ENCODE measurements at places on chromosomes 6 and 20. TPM values are rescaled to one million over a fixed set of nuclear protein-coding genes. Genes with fewer than 3 reads are reported as not detected.

DNA sequence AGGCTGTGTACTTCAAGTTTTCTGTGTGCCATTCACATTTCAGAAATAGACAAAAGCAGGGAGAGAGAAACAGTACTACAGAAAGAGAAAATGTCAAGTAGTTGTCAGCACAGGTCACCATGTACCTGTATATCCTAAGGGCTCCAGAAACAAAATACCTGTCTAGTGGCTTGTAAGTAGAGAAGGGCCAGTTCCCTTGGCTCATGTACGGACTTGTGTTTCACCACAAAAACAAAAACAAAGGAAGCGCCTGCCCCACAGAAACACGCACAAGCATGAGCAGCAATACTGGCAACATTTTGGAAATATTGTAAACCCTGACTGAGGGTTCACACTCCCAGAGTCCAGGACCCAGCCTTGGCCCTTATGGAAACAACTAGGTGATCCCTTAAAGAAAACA is 44.3 kb downstream of the CNKSR3 start:
- DNase-seq, result no peak

DNA sequence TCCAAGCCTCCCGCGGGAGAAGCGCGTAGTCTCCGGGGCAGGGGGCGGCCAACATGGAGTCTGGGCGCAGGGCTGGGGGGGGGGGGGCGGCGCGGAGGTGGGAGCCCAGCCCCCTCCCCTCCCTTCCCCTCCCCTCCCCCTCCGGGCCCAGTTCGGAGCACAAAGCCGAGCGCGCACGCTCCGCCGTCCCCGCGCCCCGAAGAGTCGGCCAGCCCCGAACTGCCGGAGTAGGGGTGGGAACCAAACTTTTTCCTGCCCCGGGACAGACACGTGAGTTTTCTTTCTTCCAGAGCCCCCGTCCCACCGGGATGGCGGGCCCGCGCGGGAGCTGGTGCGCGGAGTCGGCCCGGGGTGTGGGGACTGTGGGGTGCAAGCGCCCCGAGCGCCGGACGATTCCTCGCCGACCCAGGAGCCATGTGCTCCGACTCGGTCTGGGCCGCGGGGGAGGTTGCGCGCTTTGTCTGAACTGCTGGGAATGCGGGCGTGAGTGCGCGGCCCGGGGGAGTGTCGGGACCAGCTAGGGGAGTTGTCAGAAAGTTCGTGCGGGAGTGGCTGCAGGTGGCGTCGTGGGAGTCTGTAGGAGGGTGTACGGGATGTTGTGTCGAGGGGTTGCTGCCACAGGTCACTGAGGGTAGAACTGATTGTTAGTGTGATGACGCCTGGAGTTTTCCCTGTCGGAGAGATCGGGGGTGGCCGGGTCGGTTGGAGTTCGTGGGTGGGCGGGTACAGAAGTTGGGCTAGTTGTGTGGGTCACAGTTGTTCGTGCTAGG is 1.2 kb downstream of the TGIF2 start:
- DNase-seq, result peak; percentile 59

GRCh38 chr6:158869826-158870648 is 50.9 kb upstream of the EZR start:
- DNase-seq, result peak; percentile 96

DNA sequence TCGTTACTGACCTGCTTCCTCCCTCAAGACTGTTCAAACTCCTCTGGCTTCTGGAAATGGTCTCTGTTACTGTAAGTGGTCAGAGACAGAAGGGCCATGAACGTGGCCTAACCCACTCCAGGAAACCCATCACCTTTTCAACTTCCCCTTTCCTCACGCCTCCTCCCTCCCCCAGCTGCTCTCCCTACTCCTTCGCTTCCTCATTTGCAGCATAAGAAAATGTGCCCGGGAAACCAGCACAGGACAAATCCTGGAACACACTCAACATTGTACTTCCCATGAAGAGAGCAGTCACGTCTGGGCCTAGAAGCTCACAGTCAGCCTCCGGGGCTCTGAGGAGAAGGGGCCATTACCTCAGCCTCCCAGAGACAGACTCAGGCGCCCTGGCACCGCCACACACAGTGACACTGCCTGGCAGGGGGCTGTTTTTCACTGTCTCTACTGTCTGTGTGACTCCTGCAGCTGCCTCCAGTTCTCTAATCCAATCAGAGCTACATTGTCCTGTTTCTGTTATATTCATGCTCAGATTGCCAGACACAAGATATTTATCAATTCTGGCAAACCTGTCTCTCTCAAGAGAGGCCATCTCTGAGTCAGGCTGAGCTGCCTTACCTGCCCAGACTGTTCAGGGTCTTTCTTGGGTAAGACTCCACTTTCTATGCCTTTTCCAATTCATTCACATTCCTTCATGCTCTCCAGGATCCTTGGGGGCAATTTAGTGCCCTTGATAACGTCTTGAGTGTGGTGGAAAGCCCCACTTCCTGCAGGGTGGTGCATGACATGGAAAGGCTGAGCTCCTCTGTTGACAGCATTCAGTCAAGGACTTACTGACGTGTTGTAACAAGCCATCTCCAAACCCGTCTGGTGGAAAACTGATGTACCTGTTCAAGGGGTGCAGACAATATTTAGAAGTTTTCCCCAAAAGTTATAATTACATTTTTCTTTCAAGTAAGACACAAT is 242.2 kb downstream of the HIVEP2 start:
- DNase-seq, result no peak

- no peak for DNase-seq
Measured at GRCh38 chr20:25022680-25023079, 30.1 kb upstream of the APMAP start.

DNA sequence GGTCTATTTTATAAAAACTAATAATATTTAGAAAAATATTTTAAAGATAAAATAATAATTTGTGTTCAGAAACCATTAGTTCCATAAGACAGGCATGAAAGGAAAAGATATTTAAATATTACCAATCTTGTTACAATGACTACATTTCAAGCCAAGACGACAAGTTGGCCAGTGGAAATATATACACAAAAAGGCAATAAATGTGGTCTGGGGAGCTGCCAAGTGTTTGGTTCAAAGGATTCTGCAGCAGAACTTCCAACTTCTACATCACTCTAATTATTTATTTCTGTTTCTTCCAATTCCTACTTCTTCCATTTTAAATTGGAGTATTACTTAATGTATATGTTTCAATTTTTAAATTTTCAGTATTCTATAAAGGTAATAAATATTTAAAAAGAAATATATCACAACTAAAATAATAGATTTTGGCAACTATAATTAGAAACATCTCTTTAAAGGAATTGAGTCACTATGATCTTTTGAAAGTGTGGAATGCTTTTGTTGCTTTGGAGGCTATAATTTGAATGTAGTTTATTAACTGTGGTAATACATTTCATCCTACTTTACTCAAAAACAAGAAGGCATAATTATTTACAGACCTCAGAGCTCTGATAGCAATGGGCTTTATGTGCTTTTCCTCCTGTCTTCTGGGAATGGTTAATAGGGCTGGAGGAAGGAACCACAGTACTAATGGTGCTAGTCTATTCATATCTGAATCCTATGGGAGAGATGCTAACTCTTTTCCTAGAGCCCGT is 129.7 kb upstream of the FAM184A start:
- no peak for DNase-seq

- DNase-seq, result no peak
Measured at GRCh38 chr6:166561771-166562359, 24.6 kb downstream of the RAMACL start.

DNA sequence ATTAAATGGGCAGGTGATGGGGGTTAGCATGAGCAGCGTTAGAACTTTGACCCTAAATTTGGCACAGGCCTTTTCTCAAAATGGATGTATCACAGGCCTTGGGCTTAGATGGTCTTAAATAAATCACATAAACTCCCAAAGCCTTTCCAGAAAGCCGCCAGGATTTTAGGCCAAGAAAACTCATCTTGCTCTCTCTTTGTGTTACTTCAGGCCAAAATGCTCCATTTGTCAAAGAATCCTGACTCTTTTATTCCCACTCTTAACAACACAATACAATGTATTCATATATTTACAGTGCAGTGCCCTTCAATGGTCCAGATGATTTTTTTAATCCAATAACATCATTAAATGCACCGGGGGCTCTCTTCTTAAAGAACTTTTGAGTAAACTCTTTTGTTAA is 5.9 kb upstream of the TCP11 start:
- DNase-seq, result no peak

- no peak for DNase-seq
Measured at GRCh38 chr6:53240761-53241160, 92.1 kb upstream of the GCM1 start.

GRCh38 chr20:7741866-7742265 is 198.4 kb downstream of the HAO1 start:
- no peak for DNase-seq

- DNase-seq, result no peak
Measured at GRCh38 chr6:14747881-14748520, 497.9 kb upstream of the JARID2 start.

- DNase-seq, result no peak
Measured at GRCh38 chr20:31838646-31839292, 6.6 kb downstream of the FOXS1 start.

DNA sequence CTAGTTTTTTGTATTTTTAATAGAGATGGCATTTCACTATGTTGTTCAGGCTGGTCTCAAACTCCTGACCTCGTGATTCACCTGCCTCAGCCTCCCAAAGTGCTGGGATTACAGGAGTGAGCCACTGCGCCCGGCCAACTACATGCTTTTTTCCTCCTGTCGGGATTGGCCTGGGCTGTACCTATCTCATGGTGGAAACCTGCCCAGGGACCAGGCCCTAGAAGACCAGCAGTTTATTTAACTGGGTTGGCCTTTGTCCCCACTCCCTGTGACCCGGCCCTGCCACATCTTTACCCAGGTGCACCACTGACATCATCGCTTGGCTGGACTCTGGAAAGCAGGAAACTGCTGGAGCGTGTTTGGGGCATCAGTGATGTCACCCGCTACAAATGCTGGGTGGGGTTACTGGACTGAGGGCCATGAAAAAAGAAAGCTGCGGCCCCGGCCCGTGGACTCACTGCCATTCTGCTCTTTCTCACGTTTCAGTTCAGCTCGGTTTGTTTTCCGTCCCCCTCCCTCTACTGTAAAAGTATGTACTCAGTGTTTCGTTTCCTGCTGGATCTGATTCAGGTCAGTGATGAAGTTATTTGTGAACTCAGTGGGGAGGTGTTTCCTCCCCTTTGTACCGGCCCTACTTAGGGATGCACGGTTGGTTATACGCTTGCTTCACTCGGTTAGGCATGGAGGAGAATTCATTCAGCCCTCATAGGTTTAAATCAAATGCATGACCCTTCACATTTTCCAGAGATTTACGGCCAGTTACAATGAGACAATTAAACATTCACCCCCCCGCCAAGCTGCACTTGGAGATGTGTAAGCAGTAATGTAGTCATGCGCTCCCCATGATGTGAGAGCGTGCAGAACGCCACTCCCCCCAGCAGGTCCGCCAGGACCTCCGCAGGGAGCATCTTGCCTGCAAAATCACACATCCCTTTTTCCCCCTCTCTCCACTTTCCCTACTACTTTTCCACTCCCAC is 179.3 kb downstream of the MTHFD1L start:
- no peak for DNase-seq

DNA sequence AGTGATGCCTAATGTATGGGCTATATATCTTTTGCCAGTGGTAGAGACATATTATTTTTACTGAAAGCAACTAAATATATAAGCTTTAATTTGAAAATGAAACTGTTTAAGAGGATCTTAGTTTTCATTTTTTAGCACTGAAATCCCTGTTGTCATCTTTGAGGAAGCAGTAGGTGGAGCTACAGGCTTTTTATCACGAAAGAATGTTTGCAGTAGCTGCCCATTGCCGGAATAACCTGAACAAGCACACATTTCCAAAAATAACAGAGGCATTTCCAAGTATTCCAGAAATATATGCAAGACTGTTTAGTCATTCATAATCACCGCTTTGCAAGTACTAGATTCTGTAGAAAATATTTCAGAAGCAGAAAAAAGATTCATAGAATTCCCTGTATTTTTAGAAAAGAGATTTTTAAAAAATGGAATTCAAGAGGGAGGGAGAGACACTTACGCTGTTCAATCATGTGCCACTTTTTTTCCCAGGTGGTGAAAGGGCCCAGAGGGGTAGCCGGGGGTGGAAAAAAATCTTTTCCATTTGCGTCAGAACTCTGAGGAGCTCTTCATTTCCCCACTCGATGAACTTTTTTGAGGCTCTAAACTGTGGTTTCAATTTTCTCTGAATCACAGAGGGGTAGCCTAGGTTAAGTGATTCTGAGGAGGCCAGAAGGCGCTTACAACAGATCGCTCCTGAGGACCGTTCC is 142.5 kb upstream of the FERMT1 start:
- no peak for DNase-seq

The JAG1 gene
- total RNA-seq, result 0.34 TPM

The FAM210B gene
- total RNA-seq, result 5.2 TPM

The LAMA2 gene
- total RNA-seq, result not detected

The UBE2C gene
- total RNA-seq, result 251 TPM

The SLPI gene
- total RNA-seq, result not detected

The TOMM6 gene
- 215 TPM for total RNA-seq

The ENPP4 gene
- 4.9 TPM for total RNA-seq

The GRIK2 gene
- total RNA-seq, result not detected

The MYCT1 gene
- not detected for total RNA-seq

Measured in activated CD8-positive, alpha-beta T cell treated with anti-CD3 and anti-CD28 coated beads, Interleukin-2, amount 10 ng/mL, durations not matched to agents 7 days and 5 days (primary cell).